ENCODE measurements at places on chromosomes 4 and X. TPM values are rescaled to one million over a fixed set of nuclear protein-coding genes. Genes with fewer than 3 reads are reported as not detected.
A peak's percentile ranks its signal among the peaks of the same experiment; 100 is the strongest.

DNA sequence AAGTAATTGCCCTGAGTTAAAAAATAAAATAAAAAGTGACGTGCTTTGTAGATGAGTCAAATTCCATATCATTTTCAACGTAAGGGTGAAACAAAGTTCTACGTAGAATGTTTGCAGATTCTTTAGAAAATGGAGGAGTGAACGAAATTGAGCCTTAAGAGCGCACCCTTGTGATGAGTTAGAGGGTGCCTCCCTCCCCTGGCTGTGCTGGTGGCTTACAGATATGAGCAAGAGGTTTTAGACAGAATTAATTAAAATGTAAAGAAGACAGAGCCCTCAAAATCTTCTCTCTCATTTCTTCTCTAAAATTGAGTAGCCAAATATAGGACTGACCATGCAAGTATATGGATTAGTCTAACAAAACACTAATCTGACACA is 30.2 kb upstream of the LGI2 start:
- H3K4me3 ChIP-seq: no peak overlapping the region
- peaks cover 14% of the 10 kb centered on the region for H3K4me1 ChIP-seq
- H3K27me3 ChIP-seq: no peaks in the 10 kb centered on the region

- H3K4me1 ChIP-seq: peaks cover 7% of the 10 kb centered on the region
- H3K36me3 ChIP-seq: no peaks in the 10 kb centered on the region
- no peak overlapping the region for H3K27ac ChIP-seq
- H3K27me3 ChIP-seq: no peaks in the 10 kb centered on the region
- H3K4me3 ChIP-seq: no peak overlapping the region
Observed at GRCh38 chr4:164203476-164203875, 550.5 kb upstream of the SMIM31 start.

DNA sequence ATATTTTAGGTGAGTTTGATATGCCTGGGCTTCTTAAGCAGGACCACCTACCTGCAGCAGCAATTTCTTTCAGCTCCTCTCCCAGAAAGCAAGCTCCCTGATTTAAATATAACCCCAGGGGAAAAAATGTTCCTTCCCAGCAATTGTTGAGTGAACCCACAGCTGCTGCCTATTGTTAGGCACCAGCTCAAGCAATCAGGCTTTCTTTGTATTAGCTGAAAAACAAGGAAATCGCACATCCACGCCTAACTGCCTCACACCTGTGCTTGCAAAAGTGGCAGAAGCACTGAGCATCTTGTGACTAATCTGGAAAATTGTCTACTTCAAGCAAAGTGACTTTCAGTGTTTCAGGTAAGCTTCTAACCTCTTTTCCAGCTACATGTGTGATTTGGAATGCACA is 432.2 kb downstream of the SMARCA1 start:
- H3K27me3 ChIP-seq: no peaks in the 10 kb centered on the region
- H3K4me3 ChIP-seq: no peak overlapping the region
- no peaks in the 10 kb centered on the region for H3K36me3 ChIP-seq
- peaks cover 43% of the 10 kb centered on the region for H3K4me1 ChIP-seq
- H3K27ac ChIP-seq: peak overlapping the region; percentile 77

Gene GLRB
- 6.1 TPM for total RNA-seq

Data from neural progenitor cell (in vitro differentiated cells).